OCI-M1 (cell line): ENCODE measurements at places on chromosomes 13 and 19.
A peak's percentile ranks its signal among the peaks of the same experiment; 100 is the strongest.

DNA sequence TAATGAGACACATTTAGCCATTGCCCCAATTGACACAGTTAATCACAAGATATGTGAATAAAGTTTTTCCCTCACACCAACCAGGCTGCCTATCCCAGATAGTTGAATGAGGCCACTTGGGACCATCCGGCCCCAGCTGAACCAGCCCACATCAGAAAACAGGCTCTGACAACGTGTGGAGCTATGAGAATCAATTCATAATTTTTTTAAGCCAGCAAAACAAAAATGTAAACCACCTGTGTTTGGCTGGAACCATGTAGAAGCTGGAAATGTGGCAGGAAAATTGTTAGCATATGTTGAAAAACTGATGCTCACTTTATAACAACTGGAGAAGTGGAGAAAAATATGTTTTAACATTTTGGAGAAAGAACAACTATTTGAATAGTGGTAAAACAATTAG, 1161.3 kb downstream of the SLITRK1 start:
- no peak for DNase-seq

DNA sequence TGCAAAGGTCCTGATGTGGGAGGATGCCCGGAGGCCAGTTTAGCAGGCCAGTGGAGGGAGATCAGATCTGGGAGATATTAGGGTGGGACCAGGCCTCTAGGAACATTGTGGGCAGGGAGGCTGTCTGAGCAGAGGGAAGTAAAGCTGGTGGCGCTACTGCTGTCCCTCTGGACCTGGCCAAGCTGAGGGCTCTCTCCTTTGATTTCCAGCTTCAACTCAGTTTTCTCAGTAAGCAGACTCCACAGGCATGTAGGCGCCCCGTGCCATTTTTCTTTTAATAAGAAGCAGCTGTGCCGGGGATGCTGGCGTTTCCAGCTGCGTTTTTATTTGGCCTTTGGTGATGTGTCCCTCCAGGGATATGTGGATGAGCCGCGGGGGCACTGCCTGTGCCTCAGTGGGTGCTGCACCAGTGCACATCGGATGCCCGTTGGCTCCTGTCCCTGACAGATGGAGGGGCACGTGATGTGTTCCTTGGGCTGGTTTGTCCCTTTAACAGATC, 6.7 kb downstream of the DNM2 start:
- no peak for DNase-seq

DNA sequence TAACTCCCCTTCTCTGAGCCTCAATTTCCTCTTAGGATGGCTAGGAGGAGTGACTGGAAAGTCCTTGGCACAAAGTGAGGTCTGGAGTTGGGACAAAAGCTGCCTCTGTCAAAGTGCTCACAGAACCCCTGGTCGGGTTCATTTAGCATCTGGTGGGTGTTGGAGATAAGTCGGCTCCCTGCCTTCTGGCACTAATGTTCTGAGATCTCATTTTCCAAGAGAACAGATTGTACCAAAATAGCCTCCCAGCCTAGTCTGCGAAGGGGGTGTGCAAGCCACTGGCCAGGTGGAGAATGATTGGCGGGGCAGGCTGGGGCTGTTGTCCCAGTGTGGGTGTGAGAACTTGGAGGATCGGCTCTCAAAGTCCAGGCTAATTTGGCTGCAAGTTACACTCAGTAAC, 20.7 kb upstream of the NWD1 start:
- no peak for DNase-seq

GRCh38 chr19:32336259-32337083, 8.9 kb upstream of the ZNF507 start:
- DNase-seq: peak; percentile 67

DNA sequence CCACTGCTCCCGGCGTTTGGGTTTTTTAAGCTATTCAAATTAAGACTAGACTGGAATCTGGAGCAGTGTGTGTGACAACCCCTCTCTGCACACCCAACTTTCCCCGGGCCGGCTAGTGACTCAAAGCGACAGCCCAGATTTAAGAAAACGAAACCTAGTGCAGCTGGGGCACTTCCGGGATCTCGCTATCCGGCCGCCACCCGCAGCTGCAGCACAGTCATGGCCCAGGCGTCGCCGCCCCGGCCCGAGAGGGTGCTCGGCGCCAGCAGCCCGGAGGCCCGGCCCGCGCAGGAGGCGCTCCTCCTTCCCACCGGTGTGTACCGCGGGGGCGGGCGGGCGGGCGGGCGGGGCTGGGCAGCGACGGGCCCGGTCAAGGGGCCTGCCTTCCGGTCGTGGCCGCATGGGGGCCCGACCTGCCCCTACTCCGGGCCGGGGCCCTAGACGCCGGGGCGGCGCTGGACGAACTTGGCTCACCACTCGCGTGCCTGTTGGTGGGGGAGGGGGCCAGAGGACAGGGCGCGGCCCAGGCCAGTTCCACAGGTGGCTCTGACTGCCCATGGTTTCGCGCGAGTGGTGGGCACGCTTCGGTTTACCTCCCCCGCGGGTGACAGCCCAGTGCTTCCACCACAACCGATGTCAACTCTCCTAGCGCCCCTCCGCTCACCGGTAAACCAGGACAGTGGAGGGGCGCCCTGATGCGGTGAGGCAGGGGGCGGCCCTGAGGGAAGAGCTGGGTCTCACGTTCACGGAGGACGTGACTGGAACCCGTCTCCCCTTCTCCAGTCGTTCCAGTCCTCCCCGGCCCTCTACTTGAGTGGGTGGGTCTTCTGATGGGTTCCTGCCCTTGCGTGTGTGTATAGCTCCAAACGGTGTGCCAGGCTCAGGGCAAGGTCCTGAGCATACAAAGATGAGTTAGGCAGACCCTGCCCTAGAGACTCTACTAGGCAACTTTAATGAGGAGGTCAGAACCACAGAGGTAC, at the start of gene PHF11:
TSS of gene PHF11 (plus strand) at position 171 of the 980 bp plus-strand sequence. CDS start at position 220, 49 bp downstream.
- peak; percentile 88 for DNase-seq

DNA sequence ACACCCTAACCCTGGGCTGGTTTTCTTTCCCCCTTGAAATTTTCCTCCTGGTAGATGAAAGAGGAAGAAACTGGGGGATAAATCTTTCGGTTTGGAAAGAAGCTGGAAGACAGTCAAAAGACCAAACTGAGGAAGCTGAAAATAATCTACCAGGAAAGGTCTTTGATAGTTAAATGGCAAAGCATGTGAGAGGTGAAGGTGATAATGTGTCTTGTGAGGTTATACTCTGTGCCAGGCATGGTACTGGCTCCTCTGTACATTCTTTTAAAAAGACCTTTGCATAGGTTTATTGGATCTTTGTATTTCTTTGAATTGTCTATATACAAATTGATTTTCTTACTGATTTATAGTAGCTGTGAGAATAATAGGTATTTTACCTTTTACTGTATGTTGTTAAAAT, 98.6 kb downstream of the FREM2 start:
- peak; percentile 13 for DNase-seq

GRCh38 chr13:75749407-75749806, 113.3 kb downstream of the LMO7 start:
- no peak for DNase-seq

DNA sequence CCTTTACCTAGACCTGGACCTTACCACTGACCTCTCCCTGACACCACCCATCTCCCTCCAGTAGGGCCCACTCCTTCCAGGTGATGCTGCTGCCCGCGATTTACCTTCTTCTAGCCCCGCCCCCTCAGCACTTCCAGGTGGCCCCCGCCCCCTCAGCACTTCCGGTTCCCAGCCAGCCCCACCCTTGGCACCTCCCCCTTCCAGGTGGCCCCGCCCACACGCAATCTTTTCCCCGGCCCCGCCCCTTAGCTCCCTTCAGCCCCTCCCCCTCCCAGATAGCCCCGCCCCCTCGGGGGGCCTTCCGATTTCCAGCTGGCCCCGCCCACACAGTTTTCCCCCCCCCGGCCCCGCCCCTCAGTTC, 586 bp downstream of the LIG1 start:
- DNase-seq: peak; percentile 86

DNA sequence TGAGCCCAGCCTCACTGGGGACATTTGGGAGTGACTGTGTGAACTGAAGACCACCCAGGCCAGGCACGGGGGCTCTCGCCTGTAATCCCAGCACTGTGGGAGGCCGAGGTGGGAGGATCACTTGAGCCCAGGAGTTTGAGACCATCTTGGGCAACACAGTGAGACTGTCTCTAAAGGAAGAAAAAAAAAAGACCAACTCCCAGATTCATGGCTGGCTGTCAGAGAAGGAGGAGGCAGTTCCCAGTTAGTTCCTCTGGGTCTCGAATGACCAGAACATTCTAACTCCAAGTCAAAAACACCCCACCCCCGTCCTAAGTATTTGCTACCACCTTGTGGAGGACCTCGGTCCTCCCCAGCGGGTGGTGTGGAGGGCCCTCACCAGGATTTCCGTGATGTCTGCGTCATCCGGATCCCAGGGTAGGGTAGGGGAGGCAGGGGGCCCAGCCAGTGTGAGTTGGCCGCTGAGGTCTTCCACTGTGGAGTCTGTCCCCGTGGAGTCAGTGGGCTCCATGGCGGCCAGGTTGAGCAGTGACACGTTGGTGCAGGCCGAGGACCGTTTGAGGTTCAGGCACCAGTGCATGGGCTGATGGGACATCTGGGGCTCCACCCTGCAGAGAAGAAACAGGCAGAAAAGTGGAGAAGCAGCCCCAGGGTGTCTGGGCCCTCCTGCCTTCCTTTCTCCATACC, 1.3 kb downstream of the TSKS start:
- peak; percentile 27 for DNase-seq

DNA sequence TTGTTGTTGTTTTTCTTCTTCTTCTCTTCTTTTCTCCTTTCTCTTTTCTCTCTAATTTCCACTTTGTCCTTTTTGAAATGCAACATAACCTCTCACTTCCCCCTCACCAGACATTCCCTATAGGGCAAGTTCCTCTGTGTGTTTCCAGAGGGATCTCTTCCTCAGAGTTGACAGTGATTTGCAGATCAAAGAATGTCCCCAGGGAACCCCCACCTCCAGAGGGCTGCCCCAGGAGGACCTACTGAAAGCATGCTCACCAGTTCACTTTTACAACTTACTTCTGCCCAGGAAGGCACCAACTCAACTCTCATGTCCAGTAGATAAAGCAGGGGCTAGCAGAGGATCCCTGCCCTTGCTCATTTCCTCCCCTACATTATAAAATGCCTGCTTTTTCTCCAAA, 1648.0 kb downstream of the PCDH9 start:
- no peak for DNase-seq

- DNase-seq: no peak
Observed at GRCh38 chr19:17112271-17112670, 36.7 kb downstream of the MYO9B start.

- no peak for DNase-seq
Observed at GRCh38 chr13:72062566-72062965, 195.6 kb upstream of the DACH1 start.

DNA sequence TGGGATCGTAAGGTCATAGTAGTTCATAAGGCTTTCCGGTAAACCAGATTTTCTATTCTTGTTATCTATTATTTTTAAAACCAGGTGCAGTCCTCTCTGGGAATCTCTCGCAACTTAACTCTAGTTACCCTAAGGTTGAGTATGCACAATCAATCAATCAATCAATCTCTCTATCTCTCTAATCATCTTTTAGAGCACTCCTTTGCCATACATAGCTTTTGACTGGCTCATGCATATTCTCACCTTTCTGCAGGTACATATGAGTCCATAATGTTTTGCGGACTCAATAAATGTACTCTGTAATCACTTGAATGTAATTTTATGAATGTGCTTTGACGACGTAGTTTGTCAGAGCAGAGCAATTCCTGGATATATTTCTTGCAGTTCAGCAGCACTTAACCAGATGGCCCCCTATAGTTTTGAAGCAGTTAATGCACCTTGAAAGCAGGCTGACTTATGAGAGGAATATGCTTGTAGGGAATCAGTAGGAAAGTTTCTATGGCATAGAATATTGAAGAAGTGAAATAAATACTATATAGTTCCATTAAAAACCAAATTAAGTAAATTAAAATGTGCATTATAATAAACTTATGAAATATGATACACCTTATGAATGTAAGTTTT, 524.7 kb downstream of the GPC5 start:
- peak; percentile 16 for DNase-seq

- no peak for DNase-seq
Observed at GRCh38 chr19:655691-656090, 7.3 kb downstream of the RNF126 start.

- DNase-seq: no peak
Observed at GRCh38 chr13:26653310-26653709, 95.8 kb downstream of the WASF3 start.

GRCh38 chr19:54229146-54229545, 6.3 kb upstream of the LILRB3 start:
- no peak for DNase-seq

GRCh38 chr19:47112166-47112996, 1.2 kb downstream of the ZC3H4 start:
- peak; percentile 94 for DNase-seq

- DNase-seq: no peak
Observed at GRCh38 chr13:113035213-113035800, 66.3 kb downstream of the MCF2L start.

GRCh38 chr19:55578761-55579747, 1.6 kb downstream of the ZNF579 start:
- no peak for DNase-seq

DNA sequence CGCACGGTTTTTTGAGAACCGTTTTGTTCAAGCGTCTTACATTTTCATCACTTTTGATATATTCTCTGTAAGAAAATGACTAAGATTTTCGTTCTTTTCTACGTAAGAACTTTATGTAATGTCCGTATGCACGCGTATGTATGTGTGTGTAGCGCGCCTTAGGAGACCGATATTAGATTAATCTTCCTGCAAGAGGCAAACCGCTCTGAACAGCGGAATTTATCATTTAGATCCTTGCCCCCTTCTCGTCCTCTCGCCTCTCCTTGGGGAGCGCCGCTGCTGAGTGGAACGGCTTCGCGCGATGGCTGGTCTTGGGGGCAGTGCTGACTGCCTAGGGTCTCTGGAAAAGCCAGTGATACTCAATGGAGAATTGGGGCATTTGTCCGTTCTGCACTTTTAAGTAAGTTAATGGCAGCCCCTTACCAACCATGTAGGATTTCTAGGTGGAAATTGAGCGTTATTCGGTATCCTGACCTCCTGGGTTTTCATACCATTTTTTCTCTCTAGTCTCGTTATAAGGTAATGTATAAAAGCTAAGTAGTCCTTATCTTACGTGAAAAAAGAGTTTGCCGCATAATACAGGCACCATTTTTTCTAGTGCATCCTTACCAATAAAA, 4.7 kb downstream of the MAB21L1 start:
- no peak for DNase-seq

- no peak for DNase-seq
Observed at GRCh38 chr19:6593651-6594416, 2.9 kb upstream of the CD70 start.

- peak; percentile 93 for DNase-seq
Observed at GRCh38 chr19:15154002-15154612, 46.7 kb downstream of the NOTCH3 start.

DNA sequence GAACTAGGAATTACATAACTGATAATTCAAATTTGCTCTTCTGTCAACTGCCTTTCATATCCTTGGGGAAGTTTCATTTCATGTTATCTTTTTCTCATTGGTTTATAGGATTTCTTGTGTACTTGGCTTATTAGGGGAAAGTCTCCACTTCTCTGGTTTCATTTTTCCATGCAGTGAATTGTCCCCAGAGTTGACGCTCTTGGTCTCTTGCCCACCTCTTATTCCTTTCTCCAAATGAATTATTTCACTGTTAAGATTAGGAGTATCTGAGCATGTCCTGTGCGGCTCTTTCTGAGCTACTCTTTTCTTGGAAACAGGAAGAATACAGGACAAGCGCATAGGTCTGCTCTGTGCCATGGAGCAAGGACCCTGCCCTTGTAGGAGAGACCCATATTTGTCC, 104.8 kb downstream of the POSTN start:
- DNase-seq: no peak

GRCh38 chr13:46389457-46390451, 2.7 kb upstream of the RUBCNL start:
- no peak for DNase-seq

- no peak for DNase-seq
Observed at GRCh38 chr13:77339408-77339807, 12.5 kb upstream of the MYCBP2 start.
